ENCODE measurements at places on chromosomes 3 and 15.

GRCh38 chr15:32981536-32981935, 213.0 kb downstream of the FMN1 start:
- DNase-seq: no peak

DNA sequence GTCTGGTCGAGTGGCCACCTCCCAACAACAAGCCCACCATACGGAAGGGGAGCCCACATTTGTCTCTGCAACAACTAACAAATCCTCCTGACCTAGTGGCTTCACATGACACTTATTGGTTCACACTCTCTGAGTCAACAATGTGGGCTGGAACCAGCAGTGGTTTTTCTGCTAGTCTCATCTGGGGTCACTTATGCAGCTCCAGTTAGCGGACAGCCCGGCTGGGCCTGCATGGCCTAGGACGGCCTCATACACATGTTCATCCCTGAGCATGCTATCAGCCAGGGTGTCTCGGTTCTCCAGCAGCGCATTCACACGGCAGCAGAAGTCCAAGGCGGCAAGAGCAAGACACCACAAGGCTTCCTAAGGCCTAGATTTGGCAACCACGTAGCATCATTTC, 281.7 kb downstream of the XXYLT1 start:
- no peak for DNase-seq

- DNase-seq: no peak
These were observed 54.7 kb upstream of the CA12 start for GRCh38 chr15:63436341-63436740.

DNA sequence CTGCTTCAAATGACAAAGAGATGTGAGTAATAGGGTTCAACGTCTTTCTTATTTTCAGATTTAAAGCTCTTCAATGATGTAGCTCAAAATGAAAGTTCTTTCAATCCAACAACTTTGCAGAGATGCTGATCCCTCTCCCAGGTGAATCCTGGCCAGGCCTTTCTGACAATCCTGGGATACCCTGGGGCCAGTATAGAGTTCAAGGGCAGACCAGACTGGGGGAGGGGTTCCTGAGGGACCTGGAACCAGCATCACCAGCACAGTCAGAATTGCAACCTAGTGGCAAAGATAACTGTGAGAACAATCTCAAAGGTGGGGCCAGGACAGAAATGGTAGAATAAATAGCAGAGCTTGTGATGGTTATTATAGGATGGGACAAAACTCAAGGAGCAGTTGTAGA, 19.7 kb upstream of the NCK1 start:
- DNase-seq: no peak

DNA sequence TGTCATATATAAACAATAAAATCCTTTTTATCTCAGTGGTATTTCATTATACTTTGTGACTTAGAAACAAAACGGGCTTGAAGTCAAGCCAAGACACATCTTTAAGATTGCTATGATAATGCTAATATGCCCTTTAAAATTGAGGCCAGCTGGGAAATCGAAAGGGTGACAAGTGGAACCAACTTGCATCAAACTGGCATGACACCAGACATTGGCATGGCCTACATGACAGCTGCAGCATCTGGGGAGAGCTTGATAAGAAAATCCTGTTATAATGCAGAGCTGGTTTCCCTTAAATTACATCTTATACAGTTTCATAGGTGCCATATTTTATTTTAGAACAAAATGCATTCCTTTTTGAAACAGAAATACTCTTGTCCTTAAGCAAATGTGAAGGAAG, 325.2 kb downstream of the ZBBX start:
- no peak for DNase-seq

DNA sequence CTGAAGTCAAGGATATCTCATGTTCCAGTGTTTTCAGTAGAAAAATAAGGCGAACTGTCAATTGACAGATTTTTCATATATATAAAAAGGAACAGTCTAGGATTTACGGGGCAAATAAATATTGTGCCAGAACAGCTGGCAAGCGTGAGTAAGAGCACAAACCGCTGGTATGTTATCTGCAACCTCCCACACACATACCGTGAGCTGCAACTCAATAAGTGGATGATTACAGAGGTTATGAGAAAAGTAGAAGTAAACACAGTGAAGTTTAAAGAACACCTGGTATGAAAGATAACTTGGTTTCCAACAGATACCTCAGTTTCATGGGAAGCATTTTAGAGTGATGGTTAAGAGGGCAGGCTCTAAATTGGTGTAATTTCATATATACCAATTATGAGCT, 733.4 kb downstream of the TUSC7 start:
- DNase-seq: no peak

DNA sequence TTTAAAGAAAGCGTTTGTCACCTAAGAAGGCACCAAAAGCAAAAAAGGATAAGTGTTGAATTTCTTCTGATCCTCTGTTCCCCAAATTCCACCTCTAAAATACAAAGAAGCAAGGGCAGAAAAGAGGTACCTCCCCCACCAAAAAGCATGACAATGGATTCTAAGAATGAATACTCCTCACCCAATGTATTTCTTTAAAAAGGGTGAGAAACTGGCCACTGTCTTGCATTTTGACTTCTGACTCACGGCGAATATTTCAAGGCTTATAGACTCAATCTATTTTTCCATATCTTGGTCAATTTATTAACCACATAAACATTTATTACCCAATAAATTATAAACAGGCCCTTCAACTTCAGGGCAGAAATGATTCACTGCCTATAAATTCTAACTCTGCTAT, 131.1 kb downstream of the NR1I2 start:
- no peak for DNase-seq

DNA sequence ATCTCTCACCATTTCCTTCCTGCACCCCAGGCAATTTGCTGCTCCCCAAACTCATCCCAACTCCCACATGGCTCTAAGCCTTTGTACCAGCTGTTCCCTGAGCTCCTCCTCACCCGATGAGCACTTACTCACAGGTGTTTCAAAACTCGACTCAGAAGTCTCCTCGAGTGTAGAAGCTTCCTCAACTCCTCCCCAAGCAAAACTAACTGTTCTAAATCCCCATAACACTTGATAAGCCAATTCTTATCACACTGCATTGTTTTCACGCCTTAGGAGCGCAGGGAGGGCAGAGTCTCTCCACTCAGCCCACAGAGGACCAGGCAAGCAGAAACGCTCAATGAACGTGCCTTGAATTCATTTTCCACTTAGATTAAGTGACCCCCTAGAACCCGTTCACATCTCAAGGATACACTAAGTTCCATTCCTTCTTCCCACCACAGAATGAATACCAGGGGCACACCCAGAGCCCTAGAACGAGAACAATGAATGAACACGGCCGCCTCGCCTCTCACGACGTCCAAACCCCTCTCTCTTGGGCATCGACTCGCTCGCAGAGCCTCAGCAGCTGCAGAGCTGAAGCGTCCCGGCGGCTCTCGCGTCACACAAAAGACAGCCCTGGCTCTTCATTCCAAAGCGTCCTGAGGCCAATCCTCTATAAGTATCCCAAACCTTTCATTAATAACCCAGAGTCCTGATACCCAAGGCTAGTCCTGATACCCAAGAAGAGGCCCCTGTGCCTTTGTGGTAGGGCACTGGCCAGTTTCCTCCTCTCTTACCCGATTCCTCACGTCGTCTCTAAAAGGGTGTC, 1.1 kb downstream of the RAF1 start:
- peak; percentile 8 for DNase-seq

- no peak for DNase-seq
These were observed 186.8 kb upstream of the CHRNA7 start for GRCh38 chr15:31843426-31844055.

GRCh38 chr3:194561306-194561974, 71.8 kb downstream of the TMEM44 start:
- DNase-seq: no peak

DNA sequence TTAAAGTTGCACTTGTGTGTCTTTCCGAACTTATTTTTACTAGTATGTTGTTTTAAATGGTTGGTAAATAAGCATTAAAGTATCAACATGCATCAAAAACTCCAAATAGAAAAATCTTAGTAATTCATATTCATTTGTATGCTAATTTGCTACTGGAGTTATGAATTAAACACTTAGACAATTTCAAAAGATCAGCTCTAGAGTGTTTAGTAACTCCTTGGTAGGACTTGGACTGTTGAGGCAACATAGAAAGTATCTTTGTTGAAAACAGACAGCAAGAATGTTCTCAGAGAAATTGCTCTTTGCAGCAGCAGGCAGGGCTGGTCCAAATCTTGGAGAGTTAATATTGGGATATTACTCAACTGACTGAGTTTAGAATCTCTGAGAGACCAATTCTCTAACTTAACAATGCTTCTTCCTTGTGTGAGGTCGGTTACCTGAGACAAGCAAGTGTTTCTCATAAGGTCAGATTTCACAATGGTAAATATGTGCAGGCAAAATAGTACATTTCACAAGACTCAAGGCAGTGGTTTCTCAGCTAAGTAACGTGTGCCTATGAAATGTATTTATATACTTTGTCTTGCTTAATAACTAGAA, 147.8 kb upstream of the IL12A start:
- no peak for DNase-seq

GRCh38 chr3:128168836-128169235, 15.6 kb downstream of the EEFSEC start:
- DNase-seq: no peak

- DNase-seq: no peak
These were observed 374.9 kb upstream of the TGFBR2 start for GRCh38 chr3:30231277-30232141.

GRCh38 chr3:157147099-157147803, 12.7 kb downstream of the CCNL1 start:
- DNase-seq: no peak

- DNase-seq: no peak
These were observed 98.4 kb downstream of the ECT2 start for GRCh38 chr3:172848910-172849309.

DNA sequence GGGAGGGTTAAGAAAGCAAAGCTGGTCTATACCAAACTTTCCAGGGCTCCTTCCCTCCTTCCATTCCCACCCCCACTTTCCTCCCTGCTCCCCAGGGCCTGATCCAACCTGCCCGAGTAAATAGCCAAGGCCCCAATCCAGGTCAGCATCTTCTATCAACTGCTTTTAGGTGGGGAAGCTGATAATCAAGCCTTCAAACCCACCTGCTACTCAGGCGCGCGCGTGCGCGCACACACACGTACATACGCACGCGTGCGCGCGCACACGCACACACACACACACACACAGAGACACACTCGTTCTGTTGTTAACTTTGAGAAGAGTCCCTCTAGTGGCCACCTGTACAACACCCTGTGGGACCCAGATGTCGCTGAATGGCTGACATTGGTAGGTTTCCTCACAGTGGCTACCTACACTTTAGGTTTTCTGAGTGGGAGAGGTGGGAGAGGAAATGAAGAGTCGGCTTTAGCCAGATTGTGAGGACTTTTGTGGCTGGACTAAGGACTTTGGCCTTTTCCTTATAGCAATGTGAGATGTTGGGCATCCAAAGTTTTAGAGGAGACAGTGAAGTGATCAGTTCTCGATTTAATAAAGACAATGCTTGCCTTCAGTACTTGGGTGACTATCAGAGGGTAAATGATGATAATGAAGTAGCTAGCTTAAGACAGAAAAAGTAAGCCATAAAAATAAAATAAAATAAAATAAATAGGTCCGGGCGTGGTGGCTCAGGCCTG, 179.9 kb upstream of the C2CD4B start:
- peak; percentile 11 for DNase-seq

- DNase-seq: no peak
These were observed 87.1 kb downstream of the DIPK2A start for GRCh38 chr3:144058713-144059112.

DNA sequence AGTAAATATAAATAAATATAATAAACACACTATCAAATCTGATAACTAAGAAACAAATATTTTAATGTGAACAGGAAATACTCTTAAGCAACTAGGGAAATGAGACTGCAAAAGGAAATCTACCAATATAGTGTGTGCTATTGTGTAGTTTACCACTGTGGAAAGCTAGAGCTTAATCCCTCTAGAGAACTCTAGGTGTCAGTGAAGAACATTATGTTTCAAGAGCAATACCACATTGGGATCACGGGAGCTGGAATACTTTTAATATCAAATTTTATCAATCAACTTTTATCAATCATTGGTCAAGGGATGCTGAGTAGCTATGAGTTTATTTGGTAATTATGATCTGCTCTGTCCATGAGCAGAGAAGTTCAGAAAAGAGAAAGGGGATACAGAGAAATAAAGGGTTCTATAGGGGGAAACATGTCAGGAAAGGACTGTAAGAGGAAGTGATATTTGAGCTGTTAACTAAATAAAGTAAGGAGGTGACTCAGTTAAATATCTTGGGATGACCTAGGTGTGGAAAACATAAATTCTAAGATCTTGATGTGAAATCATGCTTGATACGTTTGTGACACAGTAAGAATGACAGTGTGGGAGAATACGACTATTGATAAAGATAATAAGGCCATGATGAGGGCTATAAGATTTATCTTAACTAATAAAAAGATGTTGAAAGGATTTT, 762.2 kb upstream of the ALCAM start:
- no peak for DNase-seq

DNA sequence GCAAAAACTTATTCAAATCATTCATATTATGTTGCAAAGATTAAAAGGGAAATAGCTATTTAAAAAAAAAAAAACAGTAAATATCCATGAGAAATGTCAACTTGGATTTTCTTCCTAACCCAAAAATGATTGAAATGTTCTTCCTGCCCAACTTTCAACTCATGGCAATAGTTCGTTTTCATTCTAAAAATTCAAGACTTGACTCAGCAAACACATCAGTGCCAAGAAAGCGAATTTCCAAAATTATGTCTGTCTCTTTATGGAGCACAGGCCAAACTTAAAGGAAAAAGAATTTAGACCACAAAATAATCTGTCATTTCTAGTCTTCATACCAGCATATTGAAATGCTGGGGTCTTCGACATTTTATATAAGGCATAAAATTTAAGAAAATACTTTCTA, 63.7 kb downstream of the MAGI1 start:
- DNase-seq: no peak

DNA sequence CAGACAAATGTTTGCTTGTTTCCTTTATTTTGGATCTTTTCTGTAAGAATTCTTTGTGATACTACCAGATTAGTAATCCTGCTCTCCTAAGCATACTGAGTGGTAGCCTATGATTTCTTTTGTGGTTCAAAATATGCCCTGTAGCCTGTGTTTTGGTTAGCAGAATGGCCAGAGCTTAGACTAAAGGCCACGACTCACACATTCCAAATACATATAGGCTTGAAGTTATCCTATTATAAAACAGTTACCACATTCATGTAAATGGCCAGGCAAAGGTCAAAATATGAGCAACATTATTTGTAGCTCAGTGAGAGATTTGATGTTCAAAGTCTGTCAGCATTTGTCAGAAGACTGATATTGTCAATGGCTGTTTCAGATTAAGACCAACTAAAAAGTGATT, 84.5 kb downstream of the MITF start:
- no peak for DNase-seq

- no peak for DNase-seq
These were observed 30.1 kb downstream of the POPDC2 start for GRCh38 chr3:119630128-119630879.

DNA sequence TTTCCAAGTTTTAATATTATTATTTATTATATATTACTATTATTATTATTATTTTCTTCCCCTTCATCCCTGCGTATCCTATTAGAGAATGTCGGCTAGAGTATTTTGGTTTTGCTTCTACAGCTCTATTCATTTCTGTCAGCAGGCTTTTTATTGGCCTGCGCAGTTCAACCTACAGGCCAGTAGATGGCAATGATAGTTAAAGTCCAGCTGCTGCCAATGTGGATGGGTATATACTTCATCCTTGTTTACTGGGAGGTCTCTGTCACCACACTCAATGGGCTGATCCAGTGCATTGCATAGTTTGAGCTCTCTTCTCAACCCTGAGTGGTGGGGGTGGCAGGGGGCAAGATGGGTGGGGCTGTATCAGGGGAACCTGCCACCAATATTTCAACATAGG, 799.8 kb downstream of the NSUN3 start:
- no peak for DNase-seq

Data from effector memory CD4-positive, alpha-beta T cell (primary cell).